Colonic mucosa (tissue), 4 donors: ENCODE measurements at places on chromosomes 16 and 17. TPM values are rescaled to one million over a fixed set of nuclear protein-coding genes. Genes with fewer than 3 reads are reported as not detected.
A peak's percentile ranks its signal among the peaks of the same experiment; 100 is the strongest.

DNA sequence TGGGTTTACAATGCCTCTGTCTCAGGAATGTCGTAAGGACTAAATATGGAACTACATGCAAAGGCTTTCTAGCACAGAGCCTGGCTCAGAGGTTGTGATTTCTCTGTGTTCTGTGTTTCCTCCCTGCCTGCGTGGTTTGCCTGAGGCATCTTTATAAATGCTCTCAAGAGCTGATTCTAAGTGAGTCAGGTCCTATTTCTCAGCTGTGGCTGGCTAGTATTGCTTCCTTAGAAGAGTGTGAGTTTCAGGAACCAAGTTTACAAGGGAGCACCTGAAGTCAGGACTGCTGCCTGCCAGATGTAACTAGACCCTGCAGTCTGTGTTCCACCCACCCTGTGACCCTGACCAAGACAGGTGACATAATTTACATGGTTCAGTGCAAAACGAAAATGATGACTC lies 8.0 kb upstream of the CCL1 start:
- H3K36me3 ChIP-seq: no peaks in the 10 kb centered on the region
- H3K4me3 ChIP-seq: no peak overlapping the region
- H3K27me3 ChIP-seq: no peaks in the 10 kb centered on the region

DNA sequence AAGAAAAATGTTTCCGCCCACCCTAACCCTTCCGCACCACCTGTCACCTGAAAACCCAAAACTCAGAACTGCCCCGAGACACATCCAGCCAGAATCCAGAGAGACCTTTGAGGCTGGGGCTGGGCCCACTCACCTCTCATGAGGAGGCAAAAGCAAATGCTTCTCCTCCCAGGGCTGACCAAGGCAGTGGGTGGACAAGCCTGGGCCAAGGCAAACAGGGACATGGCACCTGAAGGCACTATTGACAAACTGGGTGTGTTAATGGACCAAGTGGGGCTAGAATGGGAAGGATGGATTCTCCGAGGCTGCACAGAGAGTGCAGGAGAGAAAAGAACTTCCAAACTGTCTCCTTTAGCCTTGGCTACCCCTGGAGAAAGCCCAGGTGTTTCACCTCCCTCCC lies 54.4 kb downstream of the SOX9 start:
- H3K27me3 ChIP-seq: no peaks in the 10 kb centered on the region
- peak; percentile 40 for DNase-seq
- no peaks in the 10 kb centered on the region for H3K4me1 ChIP-seq
- H3K27ac ChIP-seq: no peak overlapping the region

GRCh38 chr16:86756882-86757703 lies 178.7 kb downstream of the FOXL1 start:
- H3K27me3 ChIP-seq: no peaks in the 10 kb centered on the region
- no peak overlapping the region for H3K4me3 ChIP-seq
- H3K36me3 ChIP-seq: no peaks in the 10 kb centered on the region
- DNase-seq: no peak

- no peak for DNase-seq
- no peak overlapping the region for H3K27ac ChIP-seq
- no peak overlapping the region for H3K4me3 ChIP-seq
- no peaks in the 10 kb centered on the region for H3K4me1 ChIP-seq
- no peaks in the 10 kb centered on the region for H3K27me3 ChIP-seq
Measured at GRCh38 chr16:81821436-81822128, 42.5 kb downstream of the PLCG2 start.

GRCh38 chr16:28293601-28293960 lies 1.3 kb downstream of the SBK1 start:
- peaks cover 5% of the 10 kb centered on the region for H3K27me3 ChIP-seq
- peaks cover 5% of the 10 kb centered on the region for H3K4me1 ChIP-seq
- no peak overlapping the region for H3K4me3 ChIP-seq
- H3K36me3 ChIP-seq: no peaks in the 10 kb centered on the region
- DNase-seq: no peak

The ITPRIPL2 gene
- total RNA-seq: 36.2 TPM

DNA sequence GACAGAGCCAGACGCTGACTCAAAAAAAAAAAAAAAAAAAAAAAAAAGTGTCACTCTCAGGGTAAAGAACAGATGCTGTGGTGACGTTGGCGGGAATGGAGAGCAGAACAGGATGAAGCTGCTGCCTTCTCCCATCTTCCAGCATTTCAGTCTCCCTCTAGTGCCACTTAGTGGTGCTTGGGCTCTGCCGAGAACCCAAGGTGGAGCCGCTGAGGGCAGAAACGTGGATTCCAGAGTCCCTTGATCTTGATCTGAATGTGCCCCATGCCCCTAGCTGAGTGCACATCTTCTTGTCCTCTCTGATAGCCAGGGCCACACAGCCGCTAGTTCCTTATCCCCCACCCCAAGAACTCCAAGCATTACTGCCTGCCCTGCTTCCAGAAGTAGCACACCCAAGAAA lies 43.2 kb upstream of the FA2H start:
- H3K27ac ChIP-seq: no peak overlapping the region
- H3K4me1 ChIP-seq: no peaks in the 10 kb centered on the region
- no peak for DNase-seq
- no peaks in the 10 kb centered on the region for H3K36me3 ChIP-seq
- H3K27me3 ChIP-seq: no peaks in the 10 kb centered on the region
- no peak overlapping the region for H3K4me3 ChIP-seq

GRCh38 chr17:32192379-32192778 lies 50.1 kb downstream of the RHOT1 start:
- H3K27me3 ChIP-seq: no peaks in the 10 kb centered on the region
- H3K4me3 ChIP-seq: no peak overlapping the region
- no peak overlapping the region for H3K27ac ChIP-seq

The DNAH2 gene
- 0.62 TPM for total RNA-seq

DNA sequence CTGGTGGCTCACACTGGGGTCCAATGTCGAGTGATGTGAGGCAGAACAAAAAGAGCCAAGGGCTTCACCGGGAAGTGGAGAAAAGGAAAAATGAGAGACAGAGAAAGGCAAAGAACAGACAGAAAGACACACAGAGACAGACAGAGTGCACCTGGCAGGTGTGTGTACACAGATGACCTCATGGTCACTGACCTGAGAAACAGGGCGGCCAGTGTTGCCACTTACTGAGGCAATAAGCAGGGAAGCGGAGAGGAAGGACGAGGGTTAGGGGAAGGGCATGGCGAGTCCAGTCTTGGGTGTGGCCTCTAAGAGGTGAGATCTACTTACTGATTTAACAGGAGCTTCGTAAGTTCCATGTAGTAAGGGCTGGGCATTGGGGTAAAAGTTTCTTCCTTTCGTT lies 7.5 kb downstream of the GINS2 start:
- DNase-seq: no peak
- no peak overlapping the region for H3K27ac ChIP-seq
- peaks cover 6% of the 10 kb centered on the region for H3K4me1 ChIP-seq

- no peaks in the 10 kb centered on the region for H3K27me3 ChIP-seq
- no peak overlapping the region for H3K4me3 ChIP-seq
- H3K36me3 ChIP-seq: no peaks in the 10 kb centered on the region
- DNase-seq: peak; percentile 94
- H3K27ac ChIP-seq: no peak overlapping the region
- H3K4me1 ChIP-seq: no peaks in the 10 kb centered on the region
Measured at GRCh38 chr17:32998111-32998886, 6.7 kb downstream of the SPACA3 start.

- H3K27me3 ChIP-seq: no peaks in the 10 kb centered on the region
- H3K4me1 ChIP-seq: peaks cover 8% of the 10 kb centered on the region
- DNase-seq: no peak
- no peak overlapping the region for H3K27ac ChIP-seq
- H3K4me3 ChIP-seq: no peak overlapping the region
Measured at GRCh38 chr16:354291-354881, 1.9 kb upstream of the AXIN1 start.

The MYH8 gene
- total RNA-seq: not detected

The ZSCAN10 gene
- not detected for total RNA-seq

- DNase-seq: no peak
- no peak overlapping the region for H3K27ac ChIP-seq
- H3K4me1 ChIP-seq: no peaks in the 10 kb centered on the region
- H3K36me3 ChIP-seq: no peaks in the 10 kb centered on the region
- H3K4me3 ChIP-seq: no peak overlapping the region
Measured at GRCh38 chr16:47395733-47396498, 64.9 kb downstream of the ITFG1 start.
